ENCODE measurements at places on chromosomes 1 and 21. TPM values are rescaled to one million over a fixed set of nuclear protein-coding genes. Genes with fewer than 3 reads are reported as not detected.

DNA sequence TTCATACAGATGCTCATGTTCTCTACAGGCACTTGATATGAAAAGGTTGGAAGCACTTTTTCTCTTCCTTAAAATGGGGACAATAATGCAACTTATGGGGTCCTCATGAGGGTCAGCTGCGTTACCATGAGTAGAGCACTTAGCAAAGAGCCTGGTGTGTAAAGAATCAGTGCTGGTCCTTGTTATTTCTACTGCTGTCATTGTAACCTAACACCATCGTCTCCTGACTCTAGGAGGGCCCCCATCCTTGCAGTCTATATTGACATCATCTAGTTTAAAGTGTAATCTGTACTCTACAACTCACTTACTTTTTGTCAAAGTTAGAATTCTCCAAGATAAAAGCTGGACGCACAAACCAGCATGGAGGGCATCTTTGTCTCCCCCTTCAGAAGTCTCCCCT lies 2.4 kb downstream of the CAPN9 start:
- no peak for DNase-seq

GRCh38 chr1:243792891-243793290 lies 57.2 kb downstream of the AKT3 start:
- DNase-seq, result no peak

The FCN3 gene
- total RNA-seq, result not detected

- DNase-seq, result no peak
Observed at GRCh38 chr1:18929686-18930085, 26.8 kb downstream of the IFFO2 start.

GRCh38 chr1:201781437-201781836 lies 47.5 kb upstream of the IPO9 start:
- DNase-seq, result no peak

DNA sequence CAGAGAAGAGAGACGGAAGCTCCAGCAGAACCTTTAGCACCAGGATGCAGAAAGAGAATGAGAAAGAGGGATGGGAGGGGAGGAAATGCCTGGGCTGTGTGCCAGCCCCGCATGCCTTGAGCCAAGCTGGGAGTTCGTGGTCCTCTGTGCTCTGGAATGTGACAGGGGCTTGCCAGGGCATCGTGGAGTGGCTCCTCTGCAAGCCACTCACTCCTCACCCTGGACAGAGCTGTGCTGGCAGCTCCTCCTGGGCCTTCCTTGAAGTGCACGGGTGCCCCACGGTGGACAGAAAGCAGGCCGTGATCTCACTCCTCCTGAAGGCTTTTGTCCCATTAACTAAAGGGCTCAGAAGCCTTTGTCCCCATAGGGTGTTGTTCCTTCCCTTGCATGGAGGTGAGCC lies 34.8 kb upstream of the PRELP start:
- peak; percentile 14 for DNase-seq

DNA sequence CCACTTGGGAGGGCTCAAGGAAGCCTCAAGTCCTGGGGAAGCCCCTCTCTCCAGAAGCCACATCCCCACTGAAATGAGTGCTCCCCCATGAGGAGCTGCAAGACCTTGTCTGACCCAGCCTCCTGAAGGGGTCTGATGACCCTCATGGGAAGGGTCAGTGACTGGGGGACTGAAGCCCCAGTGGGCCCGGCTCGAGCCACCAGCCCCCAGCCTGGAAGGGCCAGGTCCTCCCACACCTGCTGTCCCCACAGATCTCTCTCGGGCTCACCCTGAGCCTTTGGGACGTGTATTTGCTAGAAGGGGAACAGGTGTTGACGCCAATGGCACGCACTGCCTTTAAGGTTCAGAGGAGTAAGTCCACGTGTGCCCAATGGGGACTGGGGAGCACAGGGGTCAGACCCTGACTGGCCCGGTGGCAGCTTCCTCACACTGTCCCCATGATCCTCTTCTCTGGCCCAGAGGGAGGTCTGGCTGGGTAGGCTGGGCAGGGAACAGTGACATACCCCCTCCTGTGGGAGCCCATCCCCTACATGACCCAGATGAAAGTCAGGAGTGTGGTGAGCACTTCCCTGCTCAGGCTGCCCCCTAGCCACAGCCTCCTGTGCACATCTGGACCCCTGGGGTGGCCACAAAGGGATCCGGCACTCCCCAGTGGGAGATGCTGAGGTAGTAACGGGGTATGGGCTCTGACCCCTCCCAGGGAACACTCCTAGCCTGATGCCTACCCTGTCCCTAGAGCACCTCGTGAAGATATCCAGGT lies 12.4 kb upstream of the SRARP start:
- no peak for DNase-seq

GRCh38 chr1:104804147-104804546 lies 1054.4 kb downstream of the AMY1C start:
- DNase-seq, result no peak

- DNase-seq, result peak; percentile 24
Observed at GRCh38 chr1:1432951-1433803, 2.3 kb upstream of the VWA1 start.

DNA sequence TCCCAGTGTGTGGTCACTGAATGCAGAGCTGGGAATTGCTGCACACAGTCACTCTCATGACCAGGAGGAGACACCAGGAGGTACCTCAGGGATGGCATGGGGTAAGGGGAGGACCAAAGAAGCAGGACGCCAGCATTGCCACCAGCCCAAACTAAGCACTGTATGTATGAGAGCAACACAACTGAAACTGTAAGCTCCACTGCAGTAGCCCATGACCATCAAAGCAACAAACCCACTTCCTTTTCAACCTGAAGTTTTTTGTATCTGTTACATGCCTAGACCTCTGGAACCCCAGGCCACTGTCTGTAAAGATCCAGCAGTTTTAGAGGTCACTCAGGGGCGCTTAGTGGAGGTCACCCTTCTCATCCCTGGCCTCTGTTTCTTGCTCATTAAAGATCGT lies 164.3 kb downstream of the SETD4 start:
- no peak for DNase-seq

DNA sequence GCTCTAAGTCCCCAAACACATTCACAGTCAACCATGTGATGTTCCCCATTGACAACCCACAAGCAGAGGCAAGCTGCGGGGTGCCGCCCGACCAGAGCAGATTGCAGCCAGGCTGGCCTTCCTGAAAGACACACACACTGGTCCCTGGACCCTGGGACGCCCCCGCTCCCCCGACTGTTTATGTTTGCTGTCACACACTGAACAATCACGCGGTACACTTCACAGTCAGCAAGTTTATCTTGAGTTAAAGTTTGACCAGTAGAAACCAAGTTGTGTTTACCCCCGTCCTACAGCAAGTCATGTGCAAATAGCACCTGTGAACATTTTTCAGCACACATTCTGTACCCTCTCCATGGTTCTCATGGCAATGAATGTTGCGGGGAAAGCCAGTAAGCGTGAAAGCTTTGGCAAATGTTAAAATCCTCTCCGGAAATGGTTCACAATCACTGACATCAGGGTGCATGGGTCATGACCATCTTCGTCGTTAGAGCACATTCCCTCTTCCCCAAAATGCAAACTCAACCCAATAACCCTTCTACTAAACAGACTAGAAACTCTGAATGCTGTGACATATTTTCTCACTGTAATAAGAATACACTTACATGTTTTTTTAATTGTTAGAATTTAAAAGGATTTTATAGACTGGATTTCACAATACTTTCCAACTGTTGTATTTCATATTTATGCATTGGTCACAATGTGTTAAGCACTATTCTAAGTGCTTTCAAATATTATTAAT lies 33.3 kb upstream of the IRF2BP2 start:
- DNase-seq, result no peak

- DNase-seq, result peak; percentile 62
Observed at GRCh38 chr1:202237052-202237451, 43.5 kb downstream of the LGR6 start.

The SLC30A7 gene
- total RNA-seq, result 32.4 TPM

DNA sequence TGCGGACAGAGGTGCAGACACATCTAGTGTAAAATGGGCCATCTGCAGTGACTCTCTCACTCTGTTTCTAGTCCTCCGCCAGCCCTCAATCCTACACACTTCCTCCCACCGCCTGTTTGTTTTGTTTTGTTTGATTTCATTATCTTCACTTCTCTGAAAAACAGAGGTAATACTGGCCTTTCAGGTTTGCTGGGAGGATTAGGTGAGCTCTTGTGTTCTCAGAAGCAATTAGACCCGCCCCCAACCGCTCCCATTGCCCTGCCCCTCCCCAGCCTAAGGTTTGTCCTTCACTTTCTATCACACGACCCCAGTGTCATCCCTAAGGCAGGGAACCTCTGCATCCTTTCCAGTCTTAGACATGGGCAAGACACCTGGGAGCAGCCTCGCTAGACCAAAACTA lies 43.2 kb upstream of the TACSTD2 start:
- DNase-seq, result no peak

- DNase-seq, result no peak
Observed at GRCh38 chr1:218459450-218459849, 114.3 kb downstream of the TGFB2 start.

The TIMM17A gene
- total RNA-seq, result 52.6 TPM

The CELA3A gene
- total RNA-seq, result not detected

The TBX15 gene
- not detected for total RNA-seq

- DNase-seq, result no peak
Observed at GRCh38 chr1:156515956-156516355, 15.4 kb upstream of the MEF2D start.

DNA sequence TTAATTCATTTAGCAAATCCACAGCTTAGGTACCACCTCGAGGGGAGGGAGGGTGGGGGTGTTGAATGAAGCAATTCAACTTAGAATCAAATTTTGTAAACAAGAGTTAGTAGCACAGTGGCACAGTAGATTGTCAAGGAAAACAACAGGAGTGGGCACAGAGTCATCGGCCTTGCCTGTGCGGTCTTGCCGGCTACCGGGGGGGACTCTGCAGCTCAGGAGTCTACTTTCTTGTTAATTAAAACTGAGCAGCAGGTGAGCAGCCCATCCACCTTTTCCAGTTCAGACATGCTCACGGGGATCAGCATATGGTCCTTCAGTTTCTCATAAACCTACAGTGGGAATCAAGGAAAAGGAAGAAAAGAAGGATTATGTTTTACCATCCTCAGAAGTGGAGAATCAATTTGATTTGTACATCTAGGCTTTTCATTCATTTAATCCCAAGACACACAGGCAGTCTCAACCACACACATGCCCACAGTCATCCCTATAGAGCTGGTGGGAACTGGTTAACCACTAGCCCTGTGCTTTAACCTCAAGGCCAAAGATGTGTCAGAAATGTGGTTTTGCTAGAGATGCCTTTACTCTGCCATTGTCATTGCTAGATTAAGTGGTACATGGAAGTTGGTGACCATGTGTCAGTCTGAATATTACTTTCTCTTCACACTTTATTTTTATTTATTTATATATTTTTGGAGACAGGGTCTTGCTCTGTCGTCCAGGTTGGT lies 45.0 kb upstream of the BCL10 start:
- DNase-seq, result peak; percentile 39

DNA sequence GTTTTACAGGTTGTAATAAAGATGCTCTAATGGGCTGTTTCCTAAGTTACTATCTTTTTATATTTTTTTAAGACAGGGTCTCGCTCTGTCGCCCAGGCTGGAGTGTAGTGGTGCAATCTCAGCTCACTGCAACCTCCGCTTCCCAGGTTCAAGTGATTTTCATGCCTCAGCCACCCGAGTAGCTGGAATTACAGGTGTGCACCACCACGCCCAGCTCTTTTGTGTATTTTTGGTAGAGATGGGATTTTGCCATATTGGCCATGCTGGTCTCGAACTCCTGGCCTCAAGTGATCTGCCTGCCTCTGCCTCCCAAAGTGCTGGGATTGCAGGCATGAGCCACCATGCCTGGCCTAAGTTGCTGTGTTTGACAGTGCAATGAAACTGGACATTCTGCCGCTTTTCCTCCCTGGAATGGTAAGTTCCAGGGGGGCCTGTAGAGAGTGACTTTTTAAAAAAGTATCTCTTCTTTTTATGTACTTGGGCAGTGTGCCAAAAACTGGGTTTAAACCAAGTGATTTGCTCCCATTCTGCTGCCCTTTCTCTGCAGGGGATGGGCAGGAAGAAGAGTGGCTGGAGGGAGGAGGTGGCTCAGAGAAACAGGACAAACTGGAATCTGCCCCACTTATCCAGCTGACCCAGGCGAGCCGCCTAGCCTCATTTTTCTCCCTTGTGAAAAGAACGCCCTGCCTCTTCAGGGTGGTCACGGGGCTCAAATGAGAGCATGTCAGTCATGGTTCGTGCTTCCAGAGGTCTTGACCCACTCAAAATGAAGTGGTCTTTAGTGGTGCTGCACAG lies 2.3 kb downstream of the SLC37A1 start:
- no peak for DNase-seq

GRCh38 chr1:165763442-165763841 lies 5.2 kb downstream of the TMCO1 start:
- DNase-seq, result peak; percentile 54

GRCh38 chr1:107653765-107654164 lies 311.2 kb downstream of the VAV3 start:
- no peak for DNase-seq

- DNase-seq, result no peak
Observed at GRCh38 chr21:37827913-37828312, 88.3 kb downstream of the KCNJ6 start.

- DNase-seq, result no peak
Observed at GRCh38 chr1:8438489-8438888, 120.6 kb downstream of the SLC45A1 start.
